ENCODE measurements at places on chromosomes 1 and 21. TPM values are rescaled to one million over a fixed set of nuclear protein-coding genes. Genes with fewer than 3 reads are reported as not detected.

DNA sequence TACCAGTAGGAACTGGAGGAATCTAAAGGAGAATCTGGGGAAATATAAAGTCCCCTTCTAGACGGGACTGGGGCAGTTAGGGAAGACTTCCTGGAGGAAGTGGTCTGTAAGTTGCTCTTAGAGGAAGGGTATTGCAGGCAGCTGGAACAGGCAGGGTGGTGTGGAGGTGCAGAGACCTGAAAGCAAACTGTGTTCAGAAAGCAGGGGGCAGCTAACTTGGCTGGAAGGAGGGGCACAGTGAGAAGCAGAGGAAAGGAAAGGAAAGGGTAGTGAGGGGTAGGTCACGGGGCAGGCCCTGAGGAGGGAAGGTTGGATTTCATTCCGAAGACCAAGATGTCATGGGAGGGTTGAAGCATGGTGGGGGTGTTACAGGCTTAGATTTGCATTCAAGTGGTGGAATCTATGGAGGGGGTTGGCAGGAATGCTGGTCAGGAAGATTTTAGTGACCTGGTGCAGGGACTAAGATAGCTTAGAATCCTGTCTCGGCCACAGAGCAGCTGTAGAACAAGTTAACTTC is 240.7 kb downstream of the FOXD2 start:
- H3K4me3 ChIP-seq, result no peak overlapping the region
- no peak overlapping the region for H3K27ac ChIP-seq
- no peaks in the 10 kb centered on the region for H3K27me3 ChIP-seq

GRCh38 chr1:42777852-42778251 is 6.9 kb upstream of the TMEM269 start:
- DNase-seq, result peak; percentile 83
- H3K4me3 ChIP-seq, result no peak overlapping the region
- H3K36me3 ChIP-seq, result peaks cover 79% of the 10 kb centered on the region
- H3K27ac ChIP-seq, result no peak overlapping the region
- H3K27me3 ChIP-seq, result no peaks in the 10 kb centered on the region

DNA sequence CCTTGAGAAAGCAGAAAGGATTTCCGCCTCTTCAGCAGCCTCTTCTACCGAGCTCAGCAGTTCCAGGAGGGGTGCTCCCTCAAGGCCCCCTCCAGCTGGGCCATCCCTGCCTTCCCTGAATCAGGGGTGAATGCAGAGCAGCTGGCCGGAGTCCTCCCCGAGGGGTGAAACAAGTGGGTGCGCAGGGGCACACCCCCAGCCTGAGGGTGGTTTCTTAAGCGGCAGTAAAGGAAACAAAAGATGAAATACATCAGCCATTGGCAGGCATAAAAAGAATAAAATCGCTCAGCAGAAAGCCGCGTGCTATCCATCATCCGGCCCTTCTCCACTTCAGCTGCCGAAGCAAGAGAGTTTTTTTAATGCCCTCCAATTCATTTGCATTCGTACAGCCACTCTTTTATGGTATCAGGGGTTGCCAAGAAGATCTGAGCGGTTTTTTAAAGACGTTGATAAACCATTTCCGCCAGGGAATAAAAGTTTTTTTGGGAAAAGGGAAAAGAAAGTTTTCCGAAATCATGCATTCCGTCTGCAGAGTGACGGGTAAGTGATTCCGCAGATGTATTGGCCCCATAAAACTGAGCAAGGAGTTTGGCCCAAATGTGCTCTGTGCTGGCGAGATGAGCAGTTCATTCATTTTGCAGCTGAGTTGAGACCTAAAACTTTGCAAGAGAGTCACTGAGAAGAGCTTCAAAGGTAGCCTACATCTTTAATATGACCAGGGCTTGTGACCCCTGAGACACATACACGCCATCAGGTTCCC is 73.7 kb upstream of the ZC3H12A start:
- DNase-seq, result no peak
- no peak overlapping the region for H3K4me3 ChIP-seq
- H3K27me3 ChIP-seq, result no peaks in the 10 kb centered on the region

- H3K4me1 ChIP-seq, result no peaks in the 10 kb centered on the region
- H3K4me3 ChIP-seq, result no peak overlapping the region
- no peaks in the 10 kb centered on the region for H3K36me3 ChIP-seq
- H3K27me3 ChIP-seq, result no peaks in the 10 kb centered on the region
Measured at GRCh38 chr1:185453496-185454192, 136.6 kb upstream of the IVNS1ABP start.

DNA sequence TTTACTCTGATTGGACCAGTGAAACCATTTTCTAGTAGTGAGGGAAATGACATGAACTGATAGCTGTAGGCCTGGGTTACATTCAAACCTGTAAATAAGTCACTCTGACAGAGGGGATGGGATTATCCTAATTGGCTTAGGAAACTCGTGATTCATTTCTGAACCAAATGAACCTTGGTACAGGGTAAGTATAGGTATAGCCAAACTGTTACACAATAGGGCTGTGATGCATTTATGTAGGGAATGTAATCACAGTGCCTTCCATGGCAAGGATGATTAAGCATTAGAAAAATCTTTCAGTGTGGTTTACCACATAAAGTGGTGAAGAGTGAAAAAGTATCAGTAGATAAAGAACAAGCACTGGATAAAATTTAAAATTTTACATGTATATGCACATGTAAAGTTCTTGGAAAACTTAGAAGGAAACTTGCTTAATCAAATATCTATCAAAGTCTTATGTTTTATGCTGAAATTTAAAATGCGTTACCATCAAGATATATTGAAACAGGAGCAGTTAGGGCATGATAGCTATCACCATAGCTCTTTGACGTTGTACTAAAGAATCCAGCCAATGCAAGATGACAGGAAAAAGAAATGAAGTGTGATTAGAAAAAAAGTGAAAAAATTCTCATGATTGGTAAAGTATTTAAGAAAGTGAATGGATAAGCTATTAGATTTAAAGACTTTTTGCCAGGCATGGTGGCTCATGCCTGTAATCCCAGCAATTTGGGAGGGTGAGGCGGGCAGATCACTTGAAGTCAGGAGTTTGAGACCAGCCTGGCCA is 63.0 kb downstream of the RABGAP1L start:
- H3K4me3 ChIP-seq, result no peak overlapping the region
- H3K36me3 ChIP-seq, result peaks cover 7% of the 10 kb centered on the region
- H3K4me1 ChIP-seq, result no peaks in the 10 kb centered on the region
- H3K27ac ChIP-seq, result no peak overlapping the region

- H3K36me3 ChIP-seq, result no peaks in the 10 kb centered on the region
- H3K27ac ChIP-seq, result no peak overlapping the region
- no peak overlapping the region for H3K4me3 ChIP-seq
- no peaks in the 10 kb centered on the region for H3K4me1 ChIP-seq
- DNase-seq, result no peak
- H3K27me3 ChIP-seq, result no peaks in the 10 kb centered on the region
Measured at GRCh38 chr1:95716550-95716949, 482.5 kb downstream of the RWDD3 start.

Gene FCRL1
- not detected for total RNA-seq

Gene OR6N2
- total RNA-seq, result not detected

Gene C1QTNF12
- total RNA-seq, result 8.0 TPM

Gene DNM3
- 0.57 TPM for total RNA-seq

Gene FCRLA
- not detected for total RNA-seq

Gene GPR52
- 1.1 TPM for total RNA-seq

Gene SPRR2D
- 0.42 TPM for total RNA-seq

Measured in endodermal cell (in vitro differentiated cells).